ENCODE measurements at places on chromosomes 2 and 18.

DNA sequence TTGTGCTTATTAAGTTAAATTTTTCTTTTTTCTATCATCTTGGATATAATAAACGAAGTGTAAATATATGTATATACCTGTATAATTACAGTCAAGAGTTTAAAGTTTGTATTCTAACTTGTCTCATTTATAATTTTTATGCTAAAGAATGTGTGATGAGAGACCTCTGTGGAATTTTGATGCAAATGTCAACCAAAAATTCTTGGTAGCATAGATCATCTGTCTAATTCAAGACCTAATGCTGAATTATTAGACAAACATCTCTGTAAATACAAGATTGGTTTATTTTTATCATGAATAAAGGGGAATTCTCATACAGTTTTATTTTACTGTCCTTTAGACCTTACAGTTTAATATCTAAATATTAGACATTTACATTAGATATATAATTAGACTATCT lies 149.2 kb upstream of the VWC2L start:
- DNase-seq: peak; percentile 28

DNA sequence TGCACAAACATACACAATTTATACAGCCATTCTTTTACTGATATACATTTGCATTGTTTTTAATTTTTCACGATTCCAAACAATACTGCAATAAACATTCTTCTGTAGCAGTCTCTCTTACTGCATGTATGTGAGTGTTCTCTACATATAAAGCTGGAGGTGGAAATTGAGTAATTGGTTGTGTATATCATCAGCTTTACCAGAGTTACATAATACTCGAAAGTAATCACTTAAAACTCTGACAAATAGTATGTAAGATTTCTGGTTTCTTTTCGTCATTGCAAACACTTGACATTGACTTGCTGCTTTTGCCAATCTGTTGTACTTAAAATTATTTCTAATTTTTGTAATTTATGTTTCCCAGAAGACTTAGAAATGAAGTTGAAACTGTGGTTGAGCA lies 110.2 kb downstream of the TDRD15 start:
- no peak for DNase-seq

- no peak for DNase-seq
Observed at GRCh38 chr2:111054791-111055691, 65.7 kb upstream of the BCL2L11 start.

DNA sequence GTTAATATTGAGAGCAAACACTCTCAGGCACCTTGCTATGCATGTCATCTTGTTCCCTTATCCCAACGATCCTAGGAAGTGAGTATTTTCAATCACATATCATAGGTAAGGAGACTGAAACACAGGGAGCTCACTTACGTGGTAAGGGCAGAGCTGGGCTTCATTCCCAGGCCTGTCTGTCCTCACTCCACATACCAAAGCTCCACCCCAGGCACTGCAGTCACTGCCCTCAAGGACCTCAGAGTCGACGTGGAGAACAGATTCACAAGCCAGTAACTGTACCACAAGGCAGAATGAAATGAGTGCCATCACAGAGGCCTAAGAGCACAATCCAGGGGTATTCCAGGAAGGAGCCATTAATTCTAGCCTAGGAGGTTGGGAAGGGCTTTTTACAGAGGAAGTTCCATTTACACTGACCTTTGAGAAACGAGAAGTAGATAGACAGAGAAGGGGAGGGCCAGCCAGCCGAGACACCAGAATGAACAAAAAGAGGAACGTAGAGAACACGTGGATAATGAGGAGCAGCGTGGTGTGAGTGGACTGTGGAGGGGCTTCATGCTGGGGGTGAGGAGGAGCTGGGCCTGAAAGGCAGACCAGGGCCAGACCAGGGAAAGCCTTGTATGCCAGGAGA lies 48.6 kb downstream of the KIAA2012 start:
- no peak for DNase-seq

DNA sequence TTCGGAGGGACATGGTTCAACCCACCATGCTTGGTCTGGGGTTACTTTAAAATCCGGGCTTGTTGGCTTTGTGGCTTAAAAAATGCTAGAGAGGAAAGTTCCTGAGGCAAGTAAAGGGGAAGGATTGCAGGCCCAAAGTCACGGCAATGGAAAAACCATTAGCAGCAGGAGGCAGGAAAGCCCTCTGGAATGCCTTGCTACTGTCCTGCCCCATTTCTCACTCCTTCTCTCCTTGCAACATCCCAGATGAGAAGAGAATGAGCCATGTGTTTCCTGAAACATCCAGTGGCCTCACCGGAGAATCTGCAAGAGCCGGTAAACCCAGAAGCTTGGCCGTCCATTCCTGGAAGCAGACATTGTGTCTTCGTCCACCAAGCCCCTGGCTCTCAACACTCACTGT lies 97.4 kb upstream of the LCLAT1 start:
- DNase-seq: no peak

- peak; percentile 93 for DNase-seq
Observed at GRCh38 chr2:237304763-237305514, 109.0 kb downstream of the COL6A3 start.

- no peak for DNase-seq
Observed at GRCh38 chr2:68423966-68424650, 43.0 kb downstream of the FBXO48 start.

GRCh38 chr2:68917034-68917718 lies 35.5 kb downstream of the GKN2 start:
- DNase-seq: no peak

- DNase-seq: no peak
Observed at GRCh38 chr2:26838121-26838906, 9.6 kb upstream of the DPYSL5 start.

DNA sequence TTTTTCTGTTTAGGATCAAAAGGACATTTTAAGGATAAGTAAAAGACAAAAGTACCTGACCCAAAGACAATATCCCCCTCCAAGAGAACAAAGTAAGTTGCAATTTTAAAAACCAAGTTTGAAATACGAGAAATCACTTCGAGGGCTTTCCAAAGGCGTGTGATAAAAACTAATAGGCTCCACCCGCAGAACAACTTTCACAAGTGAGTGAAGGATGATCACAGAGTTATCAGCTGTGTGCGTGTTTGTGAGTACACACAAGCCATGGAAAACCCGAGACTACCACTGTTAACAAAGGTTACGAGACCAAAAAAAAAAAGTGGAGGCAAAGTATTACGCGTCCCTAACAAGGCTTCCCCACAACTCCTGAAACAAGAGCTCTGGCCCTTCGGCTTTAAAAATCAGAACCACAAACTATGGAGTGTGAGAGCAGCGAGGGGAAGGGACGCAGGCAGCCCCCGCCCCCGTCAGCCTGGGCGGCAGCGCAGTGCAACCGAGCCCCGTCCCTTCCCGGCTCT lies 719 bp downstream of the SMAD2 start:
- DNase-seq: no peak

DNA sequence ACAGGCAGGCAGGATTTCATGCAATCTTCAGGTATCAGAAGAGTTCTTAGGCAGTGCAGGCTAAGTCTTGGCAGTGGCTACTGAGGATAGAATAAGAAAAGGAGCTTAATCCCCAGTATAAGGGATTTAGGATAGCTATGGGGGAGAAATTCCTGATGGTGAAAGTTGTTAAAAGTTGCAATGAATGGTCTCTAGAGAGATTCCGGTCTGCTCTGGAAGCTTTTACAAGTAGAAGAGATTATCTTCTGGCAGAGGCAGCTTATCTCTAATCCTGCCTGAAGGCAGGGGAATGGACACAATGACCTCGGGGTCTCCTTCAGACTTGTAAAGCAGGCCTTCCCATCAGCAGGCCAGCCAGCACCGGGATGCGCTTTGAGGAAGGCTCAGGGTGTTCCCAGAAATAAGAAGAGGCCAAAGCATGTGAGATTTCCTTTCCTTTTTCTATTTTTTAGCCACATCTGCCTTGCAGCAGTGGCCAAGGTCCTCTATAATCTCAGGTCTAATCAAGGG lies 253.9 kb upstream of the KLHL29 start:
- DNase-seq: no peak

GRCh38 chr2:197356136-197356535 lies 45.6 kb upstream of the ANKRD44 start:
- DNase-seq: no peak

- peak; percentile 32 for DNase-seq
Observed at GRCh38 chr2:217853301-217853881, 149.4 kb downstream of the TNS1 start.

GRCh38 chr2:231190531-231191197 lies 7.8 kb upstream of the ARMC9 start:
- DNase-seq: no peak

DNA sequence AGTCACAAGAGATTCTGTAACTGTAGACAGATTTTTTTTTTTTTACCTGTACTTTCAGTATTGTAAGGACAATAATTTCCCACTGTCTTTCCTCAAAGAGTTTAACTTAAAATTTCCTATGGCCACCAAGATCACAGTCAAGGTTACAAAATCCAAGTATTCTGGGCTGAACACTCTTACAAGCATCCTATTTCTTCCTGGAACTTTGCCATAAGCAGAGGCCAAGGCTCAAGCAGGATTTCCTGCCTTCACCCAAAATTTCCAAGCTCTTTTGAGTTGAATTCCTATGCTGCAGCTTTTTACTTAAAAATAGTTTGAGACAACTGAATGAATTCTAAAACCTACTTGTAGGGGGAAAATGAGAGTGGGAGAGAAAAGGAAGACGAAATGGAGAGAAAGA lies 299.4 kb downstream of the ZNF516 start:
- no peak for DNase-seq

DNA sequence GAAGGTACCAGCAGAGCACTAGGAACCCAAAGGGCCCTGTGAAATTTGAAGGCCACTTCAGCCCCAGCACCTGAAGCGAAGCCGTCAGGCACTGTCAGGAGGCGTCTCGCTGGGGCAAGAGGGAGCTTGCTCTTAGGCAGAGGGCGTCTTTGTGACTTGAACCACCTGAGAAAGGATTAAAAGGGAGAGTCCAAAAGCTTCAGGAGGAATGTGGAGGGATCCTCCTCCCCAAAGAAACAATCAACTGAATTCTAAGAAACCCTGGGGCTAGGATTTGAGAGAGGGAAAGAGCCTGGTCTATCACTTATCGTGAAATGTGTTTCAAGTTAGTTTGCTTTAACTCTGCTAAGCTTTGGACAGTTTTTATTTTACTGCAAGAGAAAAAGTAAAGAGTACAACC lies 324.9 kb upstream of the SOX11 start:
- no peak for DNase-seq

Measured in HS-5 (cell line).